ENCODE measurements at places on chromosomes 11 and 22. TPM values are rescaled to one million over a fixed set of nuclear protein-coding genes. Genes with fewer than 3 reads are reported as not detected.

Gene DMC1
- 0.20 TPM for total RNA-seq

Gene ISX
- not detected for total RNA-seq

Gene RIC8A
- total RNA-seq: 60.3 TPM

Gene UPB1
- 0.97 TPM for total RNA-seq

Gene DLG2
- 5.7 TPM for total RNA-seq

- DNase-seq: peak; percentile 79
Measured at GRCh38 chr22:25362215-25362882, 142.9 kb downstream of the CRYBB2 start.

- DNase-seq: no peak
Measured at GRCh38 chr22:30221121-30221992, 25.2 kb downstream of the LIF start.

GRCh38 chr11:33063326-33063881 lies 24.0 kb downstream of the TCP11L1 start:
- DNase-seq: no peak

DNA sequence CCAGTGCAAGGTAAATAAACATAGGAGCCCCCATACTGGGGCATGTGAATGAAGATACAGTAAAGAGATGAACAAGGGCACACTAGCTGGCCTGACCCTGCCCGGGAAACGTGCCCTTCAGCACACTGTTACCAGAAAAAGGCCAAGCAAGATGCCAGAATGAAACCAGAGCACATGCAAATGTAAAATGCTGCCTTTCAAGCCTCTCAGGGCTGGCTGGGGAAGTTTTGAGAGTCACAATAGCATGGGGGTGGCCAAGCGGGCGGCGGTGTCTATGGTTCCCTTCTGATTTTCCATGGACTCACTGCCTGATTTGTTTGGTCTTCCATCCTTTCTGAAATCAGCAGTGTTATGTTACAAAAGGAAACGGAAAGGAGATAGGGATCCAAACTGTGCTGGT lies 18.9 kb upstream of the SUSD2 start:
- DNase-seq: peak; percentile 66

DNA sequence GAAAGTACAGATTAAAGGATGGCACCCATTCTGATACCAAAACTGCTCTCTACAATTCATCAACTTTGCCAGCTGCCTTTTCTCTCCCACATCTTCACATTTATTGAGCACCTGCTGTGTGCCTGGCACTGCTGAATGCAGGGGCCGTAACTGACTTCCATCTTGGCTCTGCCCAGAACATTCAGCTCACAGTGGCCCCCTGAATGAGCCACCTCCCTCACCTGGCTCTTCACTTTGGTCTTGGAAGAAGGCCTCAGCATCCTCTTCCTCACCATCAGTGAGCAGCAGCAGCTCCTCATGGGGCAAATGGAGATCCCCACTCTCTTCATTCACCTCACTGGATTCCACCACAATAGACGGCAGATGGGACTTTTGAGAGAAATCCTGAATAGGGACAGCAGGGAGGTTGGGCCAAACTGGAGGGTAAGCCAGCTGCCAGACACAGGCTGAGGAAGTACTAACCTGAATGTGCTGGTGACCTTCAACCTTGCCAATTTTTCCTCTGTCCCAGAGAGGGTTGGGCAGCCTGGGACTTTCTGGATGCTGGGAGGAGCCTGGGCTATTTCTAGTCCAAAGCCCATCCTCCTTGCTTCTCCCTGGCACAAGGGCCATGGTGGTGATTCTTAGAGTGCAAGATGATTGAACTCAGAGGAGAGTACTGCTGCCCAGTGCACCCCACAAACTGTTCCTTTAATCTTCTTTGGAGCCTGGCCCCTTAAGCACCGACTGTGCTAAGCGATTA lies 1.9 kb upstream of the UQCC3 start:
- no peak for DNase-seq

DNA sequence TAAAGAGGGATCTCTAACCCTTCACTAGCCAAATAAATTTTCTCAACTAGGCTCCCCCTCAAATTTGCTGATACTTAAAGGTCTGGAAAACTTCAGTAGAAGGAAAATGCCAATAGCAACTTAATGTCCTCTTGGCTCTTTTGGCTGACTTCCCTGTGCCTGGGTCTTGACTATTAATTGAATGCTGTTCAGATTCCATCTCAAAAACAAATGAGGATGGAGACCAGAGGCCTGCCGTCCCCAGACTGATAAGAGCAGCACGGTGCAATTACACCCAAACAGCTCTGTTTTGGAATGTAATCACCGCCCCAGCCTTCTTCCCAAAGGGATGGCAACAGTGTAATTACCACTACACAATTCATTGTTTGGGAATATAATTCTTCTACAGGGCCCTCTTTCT lies 89.3 kb upstream of the CHRM4 start:
- no peak for DNase-seq

GRCh38 chr11:81899156-81899555 lies 834.5 kb downstream of the FAM181B start:
- no peak for DNase-seq

DNA sequence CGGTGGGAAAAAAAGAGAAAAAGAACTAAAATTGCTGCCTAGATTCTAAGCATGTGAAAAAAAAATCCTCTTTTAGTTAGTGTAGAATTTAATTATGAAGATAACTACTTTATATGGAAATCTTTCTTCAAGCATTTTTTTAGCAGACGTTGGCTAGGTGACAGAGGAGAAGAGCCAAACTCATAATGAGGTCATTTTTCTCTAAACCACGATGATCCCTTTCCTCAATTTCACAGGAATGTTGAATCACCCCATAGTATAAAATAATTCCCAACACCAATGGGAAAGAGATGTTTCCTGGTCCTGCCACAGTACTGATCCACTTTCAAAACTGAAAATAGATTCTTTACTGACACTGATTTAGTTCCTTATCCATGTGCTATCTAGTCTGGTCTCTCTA lies 319.8 kb downstream of the DLG2 start:
- no peak for DNase-seq
